Articular chondrocyte of knee joint (primary cell): ENCODE measurements at places on chromosomes 2 and 18. TPM values are rescaled to one million over a fixed set of nuclear protein-coding genes. Genes with fewer than 3 reads are reported as not detected.

The C1GALT1C1L gene
- 0.76 and 1.8 TPM in 2 replicates for total RNA-seq

The RESP18 gene
- total RNA-seq = not detected in 2 replicates

The HOXD3 gene
- 3.7 and 6.4 TPM in 2 replicates for total RNA-seq

The ESPNL gene
- 1.3 and 7.3 TPM in 2 replicates for total RNA-seq

The CCDC121 gene
- total RNA-seq = 1.8 and 2.3 TPM in 2 replicates
